ENCODE measurements at places on chromosomes 3 and 15.

DNA sequence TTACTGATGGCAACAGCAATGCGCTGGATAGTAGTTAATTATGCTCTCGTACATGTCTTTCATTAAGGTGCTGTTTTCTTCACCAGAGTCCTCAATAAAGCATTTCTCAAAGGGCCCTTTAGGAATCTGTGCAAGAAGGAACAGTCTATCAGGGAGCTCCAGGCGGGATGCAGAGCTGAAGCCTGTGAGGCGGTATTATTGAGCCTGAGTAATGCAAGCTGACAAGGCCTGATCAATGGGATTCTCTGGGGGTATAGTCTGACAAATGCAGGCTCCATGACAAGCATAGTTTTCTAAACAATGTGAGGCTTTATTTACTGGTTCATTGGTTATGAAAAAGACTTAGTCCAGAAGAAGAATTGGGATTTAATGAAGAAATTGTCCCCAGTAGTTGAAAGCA is 530.9 kb upstream of the CBLB start:
- no peak for DNase-seq

- DNase-seq = no peak
These were observed 160.0 kb downstream of the EDEM1 start for GRCh38 chr3:5347486-5347885.

- peak; percentile 17 for DNase-seq
These were observed 25.7 kb downstream of the ATOSA start for GRCh38 chr15:52653431-52653964.

DNA sequence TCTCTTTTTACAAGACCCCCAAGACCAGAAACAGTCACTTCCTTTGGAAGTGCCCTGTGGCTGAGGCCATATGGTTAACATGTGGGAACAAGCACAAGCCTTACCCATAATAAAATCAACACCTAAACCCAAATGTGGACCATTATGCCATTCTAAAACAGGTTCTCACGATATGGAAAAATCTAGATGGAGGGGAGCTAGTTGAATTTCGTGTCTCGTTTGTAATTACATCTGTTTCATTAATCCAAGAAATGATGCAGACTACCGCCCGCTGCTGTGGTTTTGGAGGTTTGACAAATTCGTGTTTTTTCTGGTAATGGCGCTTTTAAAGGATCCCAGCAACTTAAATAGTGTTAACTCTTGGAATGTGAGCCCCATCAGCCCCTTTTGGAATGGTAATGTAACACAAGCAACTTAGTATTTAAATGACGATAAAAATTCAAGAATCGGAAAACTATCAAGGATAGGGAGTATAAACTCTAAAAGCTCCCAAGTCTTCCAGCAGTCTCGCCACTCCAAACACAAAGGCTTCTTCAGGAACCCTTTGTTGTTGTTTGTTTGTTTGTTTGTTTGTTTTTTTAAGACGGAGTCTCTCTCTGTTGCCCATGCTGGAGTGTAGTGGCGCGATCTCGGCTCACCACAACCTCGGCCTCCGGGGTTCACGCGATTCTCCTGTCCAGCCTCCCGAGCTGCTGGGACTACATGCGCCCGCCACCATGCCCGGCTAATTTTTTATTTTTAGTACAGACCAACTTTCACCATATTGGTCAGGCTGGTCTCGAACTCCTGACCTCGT is 1.1 kb downstream of the CNBP start:
- no peak for DNase-seq

DNA sequence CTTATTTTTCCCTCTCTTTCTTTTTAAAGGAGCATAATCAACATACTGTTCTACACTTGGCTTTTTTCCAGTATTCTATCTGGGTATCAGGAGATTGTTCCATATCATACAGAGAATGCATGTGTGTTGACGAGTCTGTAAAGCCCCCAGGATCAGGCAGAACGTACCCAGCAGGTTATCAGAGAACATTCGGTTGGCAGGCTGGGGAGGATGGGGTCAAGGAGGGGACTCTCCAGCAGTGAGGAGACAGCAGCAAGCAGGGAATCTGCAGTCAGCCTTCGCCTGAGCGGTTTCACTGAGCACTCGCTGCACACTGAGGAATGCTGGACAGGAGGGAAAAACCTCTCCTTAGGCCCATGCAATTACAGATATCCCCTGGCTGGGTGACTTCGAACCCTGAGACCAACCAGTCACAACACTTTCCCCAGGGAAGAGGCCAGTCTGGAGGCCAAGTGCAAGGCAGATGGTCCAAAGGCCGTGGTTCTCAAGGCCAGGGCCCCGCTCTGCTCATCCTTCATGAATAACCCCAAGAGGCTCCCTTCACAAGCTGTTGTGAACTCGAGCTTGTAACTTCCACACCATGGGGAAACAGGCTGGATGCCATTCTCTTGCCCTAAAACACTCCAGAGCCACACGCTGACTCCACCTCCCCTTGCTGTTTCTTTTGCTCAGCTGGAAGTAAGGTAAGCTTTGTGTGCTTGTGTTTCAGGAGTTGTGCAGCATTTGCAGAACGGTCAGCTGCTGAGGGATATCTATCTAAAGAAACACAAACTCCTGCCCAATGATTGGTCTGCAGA is 60.1 kb downstream of the PXYLP1 start:
- no peak for DNase-seq

GRCh38 chr15:72237853-72238224 is 6.8 kb upstream of the PKM start:
- no peak for DNase-seq

DNA sequence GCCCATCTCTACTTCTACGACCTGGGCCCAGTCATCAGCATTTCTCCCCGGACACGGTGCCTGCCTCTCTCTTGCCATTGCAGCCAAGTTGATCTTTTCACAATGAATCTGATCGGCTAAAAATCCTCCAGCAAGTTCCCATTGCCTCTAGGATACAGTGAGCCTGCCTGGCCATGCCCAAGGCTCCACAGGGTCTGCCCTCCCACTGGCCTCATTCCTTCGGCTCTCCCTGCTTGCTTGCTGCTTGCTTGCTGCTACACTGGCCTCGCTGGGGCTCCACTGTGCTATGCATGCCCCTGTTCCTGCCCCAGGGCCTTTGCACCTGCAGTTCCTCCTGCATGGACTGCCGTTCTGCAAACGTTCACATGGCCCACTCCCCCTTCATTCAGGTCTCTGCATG is 2.0 kb downstream of the ABTB1 start:
- no peak for DNase-seq

DNA sequence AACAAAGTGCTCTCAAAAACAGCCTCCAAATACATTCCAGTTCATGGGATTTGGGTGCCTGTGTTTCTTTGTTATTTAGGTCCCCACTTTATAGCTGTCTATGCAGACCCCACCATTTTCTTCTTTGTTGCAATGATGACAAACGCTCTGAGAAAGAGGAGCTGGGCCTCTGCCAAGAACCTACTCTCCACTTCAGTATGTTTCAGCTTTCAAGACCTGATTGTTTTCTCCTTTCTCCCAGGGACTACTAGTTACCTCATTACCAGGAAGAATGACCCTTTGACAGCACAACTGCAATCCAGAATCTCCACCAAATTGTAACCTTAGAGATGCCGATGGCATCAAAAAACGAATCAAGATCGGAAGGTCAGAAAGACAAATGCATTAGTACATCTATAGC is 236.8 kb downstream of the MEIS2 start:
- no peak for DNase-seq

DNA sequence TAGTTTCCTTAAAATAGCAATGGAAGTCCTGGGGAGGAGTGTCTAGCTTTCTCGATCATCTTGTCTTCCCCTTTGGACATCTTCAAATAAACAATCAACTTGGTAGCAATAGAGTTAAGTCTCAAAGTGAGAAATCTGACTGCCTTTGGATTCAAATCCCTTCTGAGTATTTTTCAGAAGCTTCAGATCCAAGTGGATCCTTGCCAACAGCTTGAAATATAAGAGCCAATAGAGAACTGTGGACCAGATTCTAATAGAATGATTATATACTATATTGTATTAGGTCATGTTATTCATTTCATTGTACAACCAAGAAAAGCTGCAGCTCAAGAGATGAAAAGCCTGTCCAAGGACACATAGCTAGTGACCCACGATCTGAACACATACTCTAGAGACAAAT is 60.2 kb downstream of the SYNPR start:
- no peak for DNase-seq

DNA sequence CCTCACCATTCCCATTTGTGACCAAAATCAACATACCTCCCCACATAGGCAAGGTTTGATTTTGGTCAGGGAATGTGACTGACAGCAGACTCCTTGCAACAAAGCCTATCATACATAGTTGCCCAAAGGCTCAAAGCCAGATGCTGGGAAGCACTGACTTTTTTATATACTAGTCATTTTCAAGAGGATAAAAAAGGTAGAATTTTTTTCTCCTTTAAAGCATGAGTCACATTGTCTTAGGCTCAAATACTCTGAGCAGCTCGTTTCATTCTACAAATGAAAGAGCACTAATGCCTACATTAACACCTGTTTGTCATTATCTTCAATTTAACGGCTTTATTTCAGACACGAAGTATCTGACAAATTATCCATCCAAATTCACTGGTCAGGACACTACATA is 36.2 kb downstream of the ICE2 start:
- DNase-seq = no peak

DNA sequence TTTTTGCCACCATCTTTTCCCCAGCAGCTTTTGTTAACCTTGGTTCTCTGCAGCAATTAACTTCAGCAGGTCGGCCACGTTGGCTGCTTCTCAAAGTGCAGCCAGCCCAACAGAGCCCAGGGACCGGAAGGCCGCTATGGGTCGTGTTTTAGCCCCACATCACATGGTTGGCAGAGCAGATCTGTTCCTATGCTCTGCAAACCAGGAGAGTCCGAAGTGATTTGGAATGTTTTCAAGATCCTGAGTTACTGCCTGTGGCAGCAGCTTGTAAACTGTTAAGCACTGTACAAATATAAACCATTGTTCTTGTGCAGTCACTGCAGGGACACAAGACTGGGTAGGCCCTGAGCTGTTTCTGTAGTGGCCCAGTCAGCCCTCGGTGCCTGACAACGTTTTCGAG is 69.6 kb upstream of the MYZAP start:
- peak; percentile 61 for DNase-seq

DNA sequence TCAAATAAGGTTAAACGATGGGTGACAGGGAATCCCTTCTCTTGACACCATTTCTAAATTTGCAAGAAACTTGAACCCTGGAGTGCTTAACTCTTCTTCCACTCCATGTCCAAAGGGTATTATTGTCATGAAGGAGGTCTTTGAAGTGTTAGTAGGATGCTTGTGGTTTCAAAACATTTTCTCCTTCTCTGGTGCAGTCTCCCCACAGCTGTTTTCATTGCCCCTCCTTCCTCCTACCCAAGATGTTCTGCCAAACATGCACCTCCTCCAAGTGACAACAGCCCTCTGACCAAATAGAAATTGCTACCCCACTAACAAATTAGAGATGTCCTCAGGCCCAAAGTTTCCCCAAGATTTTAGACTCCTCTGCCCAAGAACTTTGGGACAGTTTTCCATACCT is 151.4 kb downstream of the POLR2M start:
- DNase-seq = no peak

DNA sequence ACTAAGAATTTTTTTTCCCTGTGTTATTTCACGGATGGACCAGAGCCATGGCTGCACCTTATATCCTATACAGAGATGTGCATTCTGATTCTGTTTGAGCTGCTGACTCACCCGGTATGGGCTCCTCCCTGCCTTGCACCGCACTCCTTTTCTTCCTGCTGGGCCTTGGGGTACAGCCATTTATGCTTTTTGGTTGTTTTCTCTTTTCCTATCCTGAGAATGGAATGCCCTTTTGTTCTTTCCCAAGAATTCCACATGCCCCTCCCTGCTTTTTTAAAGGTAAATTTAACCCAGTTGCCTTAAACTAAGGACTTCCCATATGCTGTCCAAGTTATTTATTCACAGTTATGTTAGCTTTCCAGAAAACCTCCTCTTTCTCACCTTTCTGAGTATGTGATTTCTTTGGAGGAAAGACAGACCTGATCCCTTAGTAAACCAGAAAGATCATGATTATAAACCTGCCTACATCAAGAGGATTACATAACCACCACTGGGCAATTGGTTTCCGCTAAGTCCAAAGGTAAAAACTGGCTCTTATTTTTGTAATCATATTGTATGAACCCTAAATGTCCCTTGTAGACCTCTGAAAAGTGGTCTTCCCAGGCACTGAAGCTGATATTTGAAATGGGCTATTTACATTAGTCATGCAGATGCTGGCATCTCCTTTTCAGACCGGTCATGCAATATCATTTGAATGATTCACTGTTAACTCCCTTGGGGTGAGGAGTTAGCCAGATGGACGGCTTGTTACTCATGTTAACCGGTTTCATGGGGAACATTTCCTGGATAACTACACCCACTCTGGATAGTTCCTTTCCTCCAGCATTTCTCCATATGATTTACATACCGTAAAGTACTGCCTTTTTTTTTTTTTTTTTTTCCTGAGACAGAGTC is 45.5 kb downstream of the TMOD3 start:
- no peak for DNase-seq

DNA sequence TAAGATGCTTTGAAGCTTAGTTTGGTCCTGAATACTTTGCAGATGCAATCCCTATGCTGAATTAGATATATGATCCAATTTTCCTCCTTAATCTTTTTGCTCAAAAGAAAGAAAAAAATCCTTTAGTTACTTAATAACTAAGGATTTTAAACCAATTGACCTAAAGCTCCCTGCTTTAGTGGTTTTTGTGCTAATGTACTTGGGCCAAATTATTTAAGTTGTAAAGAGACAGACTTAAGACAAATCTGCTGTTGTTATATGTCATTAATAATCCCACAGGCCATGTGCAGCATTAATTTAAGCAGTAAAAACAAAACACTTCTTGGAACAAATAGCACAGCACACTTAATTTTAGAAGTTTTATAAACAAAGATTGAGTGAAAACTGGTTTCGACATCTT is 776.1 kb upstream of the SEMA6D start:
- no peak for DNase-seq

DNA sequence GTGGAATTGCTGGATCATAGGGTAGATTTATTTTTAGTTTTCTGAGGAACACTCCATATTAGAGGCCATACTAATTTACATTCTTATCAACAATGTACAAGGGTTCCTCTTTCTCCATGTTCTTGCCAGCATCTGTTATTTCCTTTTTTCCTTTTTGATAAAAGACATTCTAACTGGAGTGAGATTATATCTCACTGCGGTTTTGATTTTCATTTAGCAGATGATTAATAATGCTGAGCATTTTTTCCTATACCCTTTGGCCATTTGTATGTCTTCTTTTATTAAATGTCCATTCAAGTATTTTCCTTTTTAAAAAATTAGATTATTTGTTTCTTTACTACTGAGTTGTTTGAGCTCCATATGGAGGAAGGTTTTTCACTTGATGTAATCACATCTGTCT is 1189.5 kb downstream of the ZPLD1 start:
- no peak for DNase-seq

DNA sequence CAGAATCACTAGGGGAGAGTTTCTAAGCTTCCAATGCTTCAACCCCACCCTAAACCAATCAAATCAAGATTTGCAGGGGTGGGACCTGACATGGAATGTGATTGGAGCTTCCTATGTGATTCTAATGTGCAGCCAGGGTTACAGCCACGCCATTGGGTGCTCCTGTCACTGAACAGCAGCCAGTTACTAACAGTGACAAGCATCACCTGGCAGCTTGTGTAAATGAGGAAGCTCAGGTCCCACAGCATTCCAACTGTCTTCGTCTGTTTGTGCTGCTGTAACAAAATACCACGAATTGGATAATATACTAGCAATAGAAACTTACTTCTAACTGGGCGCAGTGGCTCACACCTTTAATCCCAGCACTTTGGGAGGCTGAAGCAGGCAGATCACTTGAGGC is 294.9 kb downstream of the SHQ1 start:
- no peak for DNase-seq
